T-helper 17 cell (primary cell): ENCODE measurements at places on chromosomes 5 and 9.

GRCh38 chr9:116345817-116346216 lies 192.2 kb downstream of the PAPPA start:
- DNase-seq, result no peak

DNA sequence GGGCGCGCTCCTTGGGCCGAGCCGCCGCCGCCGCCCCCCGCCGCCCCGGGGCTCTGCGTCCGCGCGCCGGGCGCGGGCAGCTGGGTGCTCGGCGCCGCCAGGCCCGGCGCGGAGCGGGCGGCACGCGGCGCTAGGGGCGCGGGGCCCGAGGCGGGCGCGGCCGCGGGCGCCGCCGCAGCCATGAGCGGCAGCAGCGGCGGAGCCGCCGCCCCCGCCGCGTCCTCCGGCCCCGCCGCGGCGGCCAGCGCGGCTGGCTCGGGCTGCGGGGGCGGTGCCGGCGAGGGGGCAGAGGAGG lies 351 bp downstream of the TRIO start:
- DNase-seq, result no peak

DNA sequence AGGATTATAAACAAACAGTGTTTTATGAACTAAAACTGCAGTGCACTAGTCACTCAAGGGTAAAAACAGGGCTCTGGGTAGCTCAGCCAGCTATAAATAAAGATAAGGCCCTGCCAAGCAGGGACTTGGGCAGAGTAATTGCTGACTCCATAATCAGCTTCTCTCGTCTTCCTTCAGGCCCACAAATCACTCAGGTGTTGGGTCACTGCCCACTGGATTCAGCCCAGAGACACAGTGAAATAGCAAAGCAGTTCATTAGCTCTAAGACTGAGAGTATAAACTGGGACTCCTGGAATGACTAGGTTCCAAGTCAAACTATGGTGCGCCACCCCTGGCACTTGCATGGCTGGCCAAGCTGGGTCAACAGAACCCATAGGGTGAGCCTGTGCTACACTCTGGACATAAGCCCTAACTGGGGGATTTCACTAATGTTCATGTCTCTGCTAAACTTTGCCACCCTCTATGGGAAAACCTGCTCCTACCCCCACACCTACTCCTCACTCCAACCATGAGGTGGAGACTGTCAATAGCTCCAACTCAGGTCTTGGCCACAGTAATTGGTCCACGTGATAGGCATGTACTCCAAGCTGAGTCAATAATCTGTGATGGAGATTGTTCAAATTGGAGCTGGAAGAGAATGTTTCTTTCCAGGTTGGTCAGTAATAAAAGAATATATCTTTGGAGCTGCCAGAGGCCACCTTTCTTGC lies 158.5 kb downstream of the SLIT3 start:
- no peak for DNase-seq

GRCh38 chr9:83372957-83373356 lies 165.2 kb downstream of the FRMD3 start:
- DNase-seq, result no peak

DNA sequence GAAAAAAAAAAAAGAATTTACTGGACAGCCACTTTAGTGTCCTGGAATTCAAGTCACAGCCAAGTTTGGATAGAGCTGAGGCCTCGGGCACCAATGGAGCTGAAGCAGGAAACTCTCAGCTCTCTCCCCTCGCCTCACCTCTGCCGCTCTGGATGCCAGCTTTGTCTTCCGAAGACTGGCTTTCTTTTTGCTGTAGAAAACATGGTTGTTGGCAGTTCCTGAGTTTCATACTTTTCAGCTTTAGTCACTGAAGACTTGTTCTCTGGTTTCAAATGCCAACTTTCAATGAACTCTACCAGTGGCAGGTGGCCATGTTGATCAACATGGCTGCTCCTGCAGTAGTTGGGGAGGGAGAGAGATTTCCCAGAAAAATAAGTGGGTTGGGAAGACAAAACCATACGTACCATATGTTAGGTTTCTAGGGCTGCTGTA lies 142.2 kb downstream of the SNX18 start:
- DNase-seq, result no peak
